ENCODE measurements at places on chromosomes 13 and 19.
A peak's percentile ranks its signal among the peaks of the same experiment; 100 is the strongest.

- peak; percentile 61 for DNase-seq
Measured at GRCh38 chr19:3154957-3155736, 19.3 kb downstream of the GNA15 start.

DNA sequence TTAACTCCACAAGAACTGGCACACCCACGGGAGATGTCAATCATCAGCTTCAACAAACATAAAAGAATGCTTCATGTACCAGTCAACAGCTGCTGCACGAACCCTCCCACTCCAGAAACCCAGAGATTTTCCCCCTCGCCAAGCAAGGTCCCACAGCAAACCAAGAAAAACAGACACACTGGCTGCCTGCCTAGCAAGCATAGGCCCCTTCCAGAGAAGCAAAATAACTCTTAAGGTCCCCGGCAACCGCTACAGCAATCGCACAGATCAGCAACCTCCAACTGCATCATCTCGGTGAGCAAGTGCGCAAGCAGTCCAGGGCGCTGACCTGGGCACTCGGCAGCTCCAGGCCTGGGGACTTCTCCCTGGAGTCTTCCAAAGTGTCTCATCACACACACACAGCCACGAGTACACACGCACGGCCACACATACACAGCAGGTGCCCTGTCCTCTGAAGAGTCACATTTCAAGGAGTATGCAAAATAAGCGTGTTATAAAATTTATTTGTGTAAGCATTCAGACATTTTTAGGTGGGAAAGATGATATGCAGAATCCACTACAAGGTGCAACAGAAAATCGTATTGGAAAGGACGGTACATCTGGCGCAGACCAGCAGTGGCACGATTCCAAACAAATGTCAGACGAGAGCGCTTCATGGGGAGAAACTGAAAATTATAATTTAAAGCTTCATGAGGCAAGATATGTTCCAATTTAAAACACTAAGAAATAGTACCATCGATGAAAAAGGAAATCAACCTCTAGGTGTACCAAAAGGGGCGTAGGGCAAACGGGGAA lies 125.0 kb downstream of the STK24 start:
- DNase-seq = no peak

DNA sequence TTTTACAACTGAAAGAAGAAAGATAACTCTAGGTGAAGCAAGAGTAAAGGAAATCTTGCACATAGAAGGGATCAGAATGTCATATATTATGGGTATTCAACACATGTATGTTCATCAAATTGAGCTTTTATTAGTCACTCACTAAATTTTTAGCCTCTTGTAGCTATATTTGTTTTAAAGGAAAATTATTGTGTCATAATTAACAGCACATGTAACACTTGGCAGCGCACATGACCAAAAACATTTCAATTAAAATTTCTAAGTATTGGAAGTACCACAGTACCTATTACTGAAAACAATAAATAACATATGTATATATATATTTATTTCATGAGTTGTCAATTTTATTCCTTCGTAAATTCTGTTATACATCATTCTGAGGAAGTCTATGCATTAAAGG lies 2800.4 kb downstream of the PCDH9 start:
- DNase-seq = no peak

DNA sequence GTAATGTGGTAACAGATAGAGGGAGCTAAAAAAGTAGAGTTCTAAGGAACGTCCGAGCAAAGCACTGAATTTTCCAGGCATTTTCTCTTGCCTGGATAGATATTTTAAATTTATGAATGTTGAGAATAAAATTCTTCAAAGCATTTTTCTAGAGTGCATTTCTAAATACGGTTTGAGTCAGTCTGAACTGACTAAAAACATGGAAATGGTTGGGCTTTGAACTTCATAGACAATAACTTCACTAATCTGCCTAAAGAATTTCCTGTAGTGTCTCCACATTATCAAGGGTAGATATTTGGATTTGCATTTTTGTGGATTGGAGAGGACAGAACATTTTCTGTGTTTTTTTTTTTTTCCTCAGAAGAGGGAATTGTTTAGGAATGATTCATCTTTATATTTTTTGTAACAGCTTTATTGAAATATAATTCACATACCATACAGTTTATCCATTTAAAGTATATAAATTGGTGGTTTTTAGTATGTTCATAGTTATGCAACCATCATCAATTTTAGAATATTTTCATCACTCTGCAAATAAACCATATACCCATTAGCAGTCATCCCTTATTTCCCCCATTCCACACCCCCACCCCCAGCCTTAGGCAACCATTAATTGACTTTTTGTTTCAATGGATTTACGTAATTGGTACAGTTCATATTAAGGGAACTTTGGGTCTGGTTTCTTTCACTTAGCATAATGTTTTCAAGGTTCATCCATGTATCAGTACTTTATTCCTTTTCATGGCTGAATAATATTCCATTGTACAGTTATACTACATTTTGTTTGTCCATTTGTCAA lies 20.7 kb downstream of the GARRE1 start:
- DNase-seq = no peak

GRCh38 chr19:3146677-3147100 lies 10.9 kb downstream of the GNA15 start:
- DNase-seq = peak; percentile 63

GRCh38 chr19:35153701-35154524 lies 622 bp upstream of the FXYD5 start:
- DNase-seq = peak; percentile 65
